Kidney (tissue), 22 donors: ENCODE measurements at places on chromosomes 7 and 10.

DNA sequence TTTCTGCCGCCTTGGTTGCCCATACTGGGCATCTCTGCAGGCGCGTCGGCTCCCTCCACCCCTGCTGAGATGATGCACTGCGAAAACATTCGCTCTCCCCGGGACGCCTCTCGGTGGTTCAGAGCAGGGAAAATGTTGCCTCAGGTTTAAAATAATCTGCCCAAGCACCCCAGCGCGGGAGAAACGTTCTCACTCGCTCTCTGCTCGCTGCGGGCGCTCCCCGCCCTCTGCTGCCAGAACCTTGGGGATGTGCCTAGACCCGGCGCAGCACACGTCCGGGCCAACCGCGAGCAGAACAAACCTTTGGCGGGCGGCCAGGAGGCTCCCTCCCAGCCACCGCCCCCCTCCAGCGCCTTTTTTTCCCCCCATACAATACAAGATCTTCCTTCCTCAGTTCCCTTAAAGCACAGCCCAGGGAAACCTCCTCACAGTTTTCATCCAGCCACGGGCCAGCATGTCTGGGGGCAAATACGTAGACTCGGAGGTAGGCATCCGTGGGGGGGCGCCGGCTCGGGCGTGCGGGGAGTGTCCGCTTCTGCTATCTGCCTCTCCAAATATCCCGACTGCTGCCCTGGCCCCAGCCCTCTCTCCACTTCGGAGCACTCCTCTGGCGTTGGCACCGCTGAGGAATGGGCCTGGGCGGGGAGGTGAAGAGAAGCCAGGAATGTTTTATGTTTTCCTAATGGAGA is at the start of gene CAV1:
CAV1 (plus strand) TSS at position 428 of the 689 bp plus-strand sequence; CDS start at position 455, 27 bp downstream.
- DNase-seq, result peak; percentile 41

GRCh38 chr10:63738410-63738809 is 217.2 kb downstream of the REEP3 start:
- DNase-seq, result no peak

DNA sequence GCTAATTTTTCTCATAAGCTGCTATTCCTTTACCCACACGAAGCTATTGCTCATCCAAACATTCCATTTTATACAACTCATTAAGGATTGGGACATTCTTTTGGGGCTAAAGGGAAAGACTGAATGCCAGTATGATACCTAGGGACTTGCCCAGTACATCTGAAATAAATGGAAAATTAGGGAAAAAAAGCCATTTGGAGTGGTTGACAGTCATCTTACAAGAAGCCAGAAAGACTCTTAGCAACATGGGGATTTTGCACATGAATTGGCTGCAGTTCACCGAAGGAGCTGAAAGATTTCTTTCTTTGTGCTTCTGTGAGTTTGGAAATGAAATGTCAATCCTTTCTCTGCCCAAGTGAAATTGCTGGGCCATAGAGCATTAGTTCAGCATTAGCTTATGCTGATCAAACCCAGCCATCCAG is 43.3 kb upstream of the MTURN start:
- DNase-seq, result no peak

DNA sequence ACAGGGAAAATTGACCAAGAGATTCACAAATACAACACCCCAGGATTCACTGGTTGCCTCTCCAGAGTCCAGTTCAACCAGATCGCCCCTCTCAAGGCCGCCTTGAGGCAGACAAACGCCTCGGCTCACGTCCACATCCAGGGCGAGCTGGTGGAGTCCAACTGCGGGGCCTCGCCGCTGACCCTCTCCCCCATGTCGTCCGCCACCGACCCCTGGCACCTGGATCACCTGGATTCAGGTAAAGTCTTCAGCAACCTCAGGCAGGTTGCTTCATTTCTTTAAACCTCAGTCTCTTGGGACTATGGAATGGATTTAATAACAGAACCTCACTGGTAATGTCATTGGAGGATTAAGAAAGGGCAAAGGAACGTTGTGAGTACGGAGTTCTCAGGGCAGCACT is 206.9 kb upstream of the C7orf33 start:
- DNase-seq, result no peak

DNA sequence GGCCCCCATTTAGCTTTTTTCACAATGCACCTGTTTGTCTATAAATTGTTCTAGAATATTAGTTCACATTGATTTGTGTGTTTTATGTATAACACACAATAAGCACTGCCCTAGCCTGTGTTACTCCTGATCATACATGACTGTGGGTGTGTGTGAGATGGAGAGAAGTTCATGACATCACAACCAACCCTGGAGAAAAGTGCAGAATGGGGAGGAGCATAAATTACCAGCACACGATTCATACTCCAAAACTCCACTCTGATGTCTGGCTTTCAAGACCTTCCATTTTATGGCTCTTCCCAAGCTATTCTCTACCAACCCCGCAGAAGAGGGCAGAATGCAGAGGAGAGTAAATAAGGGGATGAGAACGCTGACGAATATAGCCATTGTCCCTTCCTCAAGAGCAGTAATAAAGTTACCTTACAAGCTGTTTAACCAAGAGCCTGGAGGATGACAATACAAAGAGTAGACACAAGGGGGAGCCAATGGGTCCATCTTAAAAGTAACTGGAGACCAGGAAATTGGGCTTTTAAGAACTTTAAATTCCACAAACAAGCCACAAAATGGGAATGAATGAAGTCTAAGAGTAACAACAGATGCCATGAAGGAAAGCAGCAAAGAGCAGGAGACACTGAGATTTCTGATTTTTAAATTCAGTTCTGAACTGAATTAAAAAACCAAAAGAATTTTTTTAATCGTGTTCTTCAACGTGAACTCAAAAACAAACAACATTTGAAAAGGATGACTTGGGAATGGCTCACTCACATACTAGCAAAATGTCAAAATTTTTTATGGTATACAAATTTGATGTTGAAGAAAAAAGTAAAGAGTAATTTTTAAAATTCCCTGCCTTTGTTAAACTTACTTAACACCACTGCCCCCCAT is 159.6 kb downstream of the PARD3 start:
- DNase-seq, result peak; percentile 89

DNA sequence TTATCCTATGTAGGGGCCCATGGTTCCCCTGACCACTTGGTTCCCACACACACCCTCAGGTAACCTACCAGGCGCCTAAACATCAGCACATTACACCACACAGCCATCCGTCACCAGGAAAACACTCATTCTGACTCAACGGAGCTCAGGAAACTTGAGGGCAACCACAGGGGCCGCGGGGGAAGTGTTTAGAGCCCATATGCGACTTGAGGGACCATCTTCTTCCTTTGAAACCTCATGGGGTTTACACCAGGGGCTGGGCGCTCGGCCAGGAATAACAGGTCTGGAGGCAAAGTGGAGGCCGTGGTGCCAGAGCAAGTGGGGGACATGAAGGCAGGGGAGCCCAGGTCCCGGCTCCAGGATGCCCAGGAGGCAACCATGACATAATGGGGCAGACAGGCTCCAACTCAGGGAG is 1.5 kb downstream of the STX1A start:
- DNase-seq, result no peak

GRCh38 chr7:15306296-15306695 is 255.5 kb downstream of the AGMO start:
- no peak for DNase-seq

DNA sequence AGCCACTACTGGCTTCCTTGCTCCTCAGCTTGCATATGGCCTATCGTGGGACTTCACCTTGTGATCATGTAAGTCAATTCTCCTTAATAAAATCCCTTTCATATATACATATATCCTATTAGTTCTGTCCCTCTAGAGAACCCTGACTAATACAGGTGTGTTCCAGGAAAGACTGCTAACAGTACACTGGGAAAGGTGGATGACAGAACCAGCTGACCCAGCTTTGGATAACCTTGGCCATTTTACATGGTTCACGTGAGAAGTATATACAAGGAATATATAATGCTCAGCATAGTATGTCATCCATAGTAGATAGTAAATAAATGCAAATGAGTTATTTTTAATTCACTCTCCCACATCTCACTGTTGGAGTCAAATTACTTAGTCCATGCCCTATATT is 1003.5 kb downstream of the SORCS3 start:
- no peak for DNase-seq

DNA sequence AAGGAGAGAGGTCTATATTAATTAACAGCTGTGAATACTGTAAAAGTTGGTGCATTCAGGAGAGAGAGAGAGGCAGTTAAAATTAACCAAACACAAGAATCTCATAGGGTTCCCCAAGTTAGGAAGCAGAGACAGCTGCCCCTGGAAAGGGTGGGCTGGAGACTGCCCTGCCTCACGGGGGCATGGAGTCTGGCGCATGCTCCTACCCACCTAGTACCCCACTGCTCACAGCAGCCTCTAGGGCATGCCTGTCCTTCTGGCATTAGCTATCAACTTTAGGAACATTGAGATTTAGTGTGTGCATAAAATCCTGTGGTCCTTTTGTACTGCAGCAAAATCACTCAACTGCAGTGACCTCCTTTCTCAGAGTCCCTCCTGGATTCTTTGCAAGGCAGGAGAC is 710.1 kb downstream of the SORCS3 start:
- DNase-seq, result peak; percentile 63
